ENCODE measurements at places on chromosomes 4 and X. TPM values are rescaled to one million over a fixed set of nuclear protein-coding genes. Genes with fewer than 3 reads are reported as not detected.

- DNase-seq, result no peak
These were observed 45.6 kb upstream of the CCSER1 start for GRCh38 chr4:90081432-90082144.

DNA sequence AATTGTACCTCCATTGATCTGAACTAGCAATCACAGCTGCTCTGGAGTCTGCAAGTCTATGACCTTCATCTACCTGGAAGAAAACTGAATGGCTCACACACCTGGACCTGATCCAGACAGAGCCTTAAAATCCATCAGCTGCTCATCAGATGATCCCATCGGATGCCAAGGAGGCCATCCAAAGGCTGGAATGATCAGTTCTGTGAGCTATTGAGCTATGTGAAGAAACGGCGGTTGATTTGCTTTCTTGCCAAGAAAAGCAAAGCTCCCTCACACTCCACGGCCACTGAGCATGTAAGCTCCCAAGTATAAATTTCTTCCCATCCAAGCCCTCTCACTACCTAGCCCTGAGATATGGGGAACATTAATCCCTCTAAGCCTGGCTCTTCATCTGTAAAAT lies 63.1 kb downstream of the RELL1 start:
- DNase-seq, result no peak

DNA sequence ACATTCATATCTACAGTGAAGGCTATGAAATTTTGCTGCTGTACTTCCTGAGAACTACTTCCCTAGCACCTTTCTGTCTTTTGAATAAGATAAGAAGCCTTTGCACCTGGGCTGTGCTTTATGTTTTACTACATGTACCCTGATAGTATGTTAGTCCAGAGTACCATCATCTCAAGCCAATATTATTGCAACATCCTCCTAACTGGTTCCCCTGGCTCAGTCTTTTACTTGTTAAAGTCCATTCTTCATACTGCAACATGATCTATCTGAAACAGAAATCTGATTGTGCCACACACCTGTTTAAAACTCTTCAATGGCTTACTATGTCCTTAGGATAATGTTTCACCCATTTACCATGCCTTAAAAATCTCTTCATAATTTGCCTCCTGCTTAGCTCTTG lies 102.3 kb downstream of the AGTR2 start:
- DNase-seq, result no peak

DNA sequence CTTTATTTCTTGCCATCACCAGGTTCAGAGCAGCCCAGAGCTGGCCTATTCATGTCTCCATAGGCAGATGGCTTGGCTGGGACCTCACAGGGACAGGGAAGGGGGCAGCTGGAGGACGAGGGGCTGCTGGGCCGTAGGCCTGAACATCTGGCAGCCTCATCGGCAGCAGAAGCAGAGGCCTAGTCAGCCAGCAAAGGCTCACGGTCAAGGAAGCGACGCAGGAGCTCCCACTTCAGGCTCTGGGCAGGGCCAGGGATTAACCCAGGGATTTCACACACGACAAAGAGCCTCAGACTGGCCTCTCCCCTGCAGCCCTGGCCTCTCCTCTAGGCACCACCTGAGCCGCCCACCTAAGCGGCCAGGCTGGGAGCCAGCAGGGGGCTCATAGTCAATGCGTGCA lies 46.0 kb upstream of the MAN2B2 start:
- DNase-seq, result no peak

Gene L1CAM
- 5.6 TPM for total RNA-seq

Gene UGT2B11
- not detected for total RNA-seq

Gene TCEANC
- 9.0 TPM for total RNA-seq

Gene UNC5C
- total RNA-seq, result 31.5 TPM

Gene DUSP9
- total RNA-seq, result 0.63 TPM

Gene LDB2
- 142 TPM for total RNA-seq

Gene PAGE4
- 13.3 TPM for total RNA-seq

Gene CCDC149
- total RNA-seq, result 17.4 TPM

Measured in urinary bladder (tissue), 4 donors.